CD4-positive, alpha-beta T cell treated with Interleukin-15 for 4 hours (primary cell): ENCODE measurements at places on chromosomes 3 and 15.

- peak; percentile 37 for DNase-seq
These were observed 4.0 kb downstream of the FBXL22 start for GRCh38 chr15:63601026-63601703.

DNA sequence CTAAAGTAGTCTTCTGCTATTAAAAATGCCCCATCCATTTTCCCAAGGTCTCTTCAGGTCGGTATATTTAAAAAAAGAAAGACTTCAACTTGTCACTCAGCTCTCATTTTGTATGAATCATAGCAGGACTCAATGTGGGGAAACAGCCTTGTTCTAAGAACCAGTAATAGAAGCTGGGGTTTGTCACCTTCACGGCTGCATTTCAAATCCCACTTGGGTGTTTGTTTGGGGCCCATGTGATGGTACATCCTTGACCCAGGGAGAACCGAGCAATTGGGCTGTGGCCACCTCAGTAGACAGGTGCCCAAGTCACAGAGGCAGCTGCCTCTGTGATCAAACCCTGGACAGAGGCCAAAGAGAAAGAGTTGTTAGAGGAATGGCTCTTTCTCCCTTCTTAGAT lies 70.3 kb upstream of the ARL8B start:
- DNase-seq, result peak; percentile 24

- no peak for DNase-seq
These were observed 90.6 kb downstream of the ZNF621 start for GRCh38 chr3:40615110-40615915.

DNA sequence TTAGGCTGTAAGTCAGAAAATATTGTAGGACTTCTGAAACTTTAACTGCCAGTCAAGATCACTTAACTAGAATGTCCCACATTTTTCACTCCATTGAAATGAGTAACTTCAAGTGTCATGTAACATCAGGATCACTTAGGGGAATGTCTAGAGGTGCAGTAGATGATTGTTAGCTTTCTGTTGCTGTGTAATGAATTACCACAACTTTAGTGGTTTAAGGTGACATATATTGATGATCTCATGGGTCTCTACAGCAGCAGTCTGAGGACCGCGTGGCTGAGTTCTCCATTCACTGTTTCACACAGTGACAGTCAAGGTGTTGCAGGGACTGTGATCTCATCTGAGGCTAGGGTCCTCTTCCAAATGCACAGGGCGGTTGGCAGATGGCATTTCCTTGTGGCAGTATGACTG lies 82.7 kb downstream of the SLC25A26 start:
- peak; percentile 69 for DNase-seq

DNA sequence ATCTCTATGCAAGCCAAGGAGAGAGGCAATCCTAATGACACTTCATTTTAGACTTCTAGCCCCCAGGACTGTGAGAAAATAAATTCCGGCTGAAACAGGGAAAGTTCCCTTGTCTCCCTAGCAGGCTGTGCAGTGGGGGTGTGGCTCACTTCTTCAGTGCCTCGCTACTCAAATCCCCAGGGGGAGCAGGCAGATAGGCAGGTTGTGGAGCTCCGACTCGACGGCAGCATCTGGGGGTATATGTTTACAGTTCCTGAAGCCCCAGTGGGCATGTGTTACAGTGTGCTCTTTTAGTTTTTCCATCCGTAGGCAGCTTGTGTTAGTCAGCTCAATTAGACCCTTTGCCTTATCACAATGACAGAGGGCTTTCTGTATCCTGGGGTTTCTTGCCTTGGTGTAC lies 836.5 kb downstream of the PDCD6IP start:
- DNase-seq, result no peak

DNA sequence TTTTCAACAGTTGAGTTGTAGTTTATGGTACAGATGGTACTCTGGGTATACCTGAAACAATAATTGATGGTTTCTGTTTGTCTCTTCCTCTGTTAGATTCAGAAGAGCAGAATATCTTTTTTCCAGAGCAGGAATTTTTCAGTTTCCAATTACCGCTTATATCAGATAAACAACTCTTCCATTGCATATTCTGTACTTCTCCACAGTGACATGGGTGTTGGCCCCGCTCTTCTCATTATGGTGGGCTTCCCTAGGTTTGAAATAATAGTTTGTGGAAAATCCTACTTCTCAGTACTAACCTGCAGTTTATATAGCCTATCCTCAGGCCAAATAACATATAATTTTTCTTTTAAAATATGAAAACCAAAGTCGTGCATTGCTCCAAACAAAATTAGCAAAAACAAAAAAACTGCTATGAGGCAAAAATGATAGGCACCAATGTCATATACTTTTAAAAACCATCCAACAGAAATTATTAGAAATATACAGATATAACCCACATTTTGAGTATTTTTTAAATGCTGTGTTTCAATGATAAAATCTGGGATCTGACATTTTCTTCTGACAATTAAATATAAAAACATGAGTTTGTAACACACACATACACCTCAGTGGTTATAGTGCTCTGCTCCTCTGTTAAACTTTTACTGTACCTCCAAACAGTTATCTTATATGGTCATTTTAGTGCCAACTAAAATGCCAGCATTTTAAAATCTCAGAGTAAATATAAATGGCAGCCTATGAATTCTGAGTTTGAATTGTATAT lies 56.8 kb downstream of the CMSS1 start:
- DNase-seq, result no peak

- peak; percentile 35 for DNase-seq
These were observed 19.5 kb upstream of the COMMD2 start for GRCh38 chr3:149771652-149772271.
